ENCODE measurements at places on chromosomes 4 and X.
A peak's percentile ranks its signal among the peaks of the same experiment; 100 is the strongest.

DNA sequence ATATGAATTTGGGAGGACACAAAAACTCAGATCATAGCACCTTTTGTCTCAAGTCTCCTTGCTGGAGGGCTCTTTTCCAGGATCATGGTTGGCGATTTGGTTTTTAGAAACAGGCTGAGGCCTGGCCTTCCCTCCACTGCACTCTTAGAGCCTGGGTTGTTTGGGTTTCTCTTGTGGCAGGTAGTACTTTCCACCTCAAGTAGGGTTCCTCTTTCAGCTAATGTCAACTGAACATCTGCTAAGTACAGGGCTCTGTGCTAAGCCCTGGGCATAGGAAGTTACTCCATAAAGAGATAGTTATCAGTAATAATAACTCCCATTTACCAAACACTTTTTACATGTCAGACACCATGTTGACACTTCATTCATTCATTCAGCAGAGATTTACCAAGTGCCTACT, 28.2 kb upstream of the APLN start:
- DNase-seq, result peak; percentile 8

- DNase-seq, result no peak
These were observed 371.2 kb downstream of the SPRY1 start for GRCh38 chr4:123767806-123768205.

GRCh38 chr4:96993560-96993959, 1149.7 kb downstream of the STPG2 start:
- DNase-seq, result no peak

- DNase-seq, result peak; percentile 7
These were observed 14.5 kb upstream of the TXLNG start for GRCh38 chrX:16771483-16772398.

GRCh38 chrX:19381326-19381725, 37.6 kb downstream of the PDHA1 start:
- no peak for DNase-seq

DNA sequence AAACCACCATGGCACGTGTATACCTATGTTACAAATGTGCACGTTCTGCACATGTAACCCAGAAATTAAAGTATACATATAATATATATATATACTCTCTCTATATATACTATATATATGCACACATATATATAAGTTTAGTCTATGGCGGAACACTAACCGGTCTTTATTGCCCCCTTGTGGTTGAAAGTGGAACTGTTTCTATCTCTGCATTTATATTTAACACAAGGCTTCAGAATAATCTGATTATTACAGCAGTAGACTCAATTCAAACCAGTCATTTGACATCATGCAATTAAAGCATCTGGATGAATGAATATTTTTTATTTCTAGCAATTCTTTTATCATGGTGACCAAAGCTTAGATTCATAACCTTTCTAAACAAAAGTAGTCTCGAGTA, 14.6 kb downstream of the RAB9B start:
- peak; percentile 71 for DNase-seq

DNA sequence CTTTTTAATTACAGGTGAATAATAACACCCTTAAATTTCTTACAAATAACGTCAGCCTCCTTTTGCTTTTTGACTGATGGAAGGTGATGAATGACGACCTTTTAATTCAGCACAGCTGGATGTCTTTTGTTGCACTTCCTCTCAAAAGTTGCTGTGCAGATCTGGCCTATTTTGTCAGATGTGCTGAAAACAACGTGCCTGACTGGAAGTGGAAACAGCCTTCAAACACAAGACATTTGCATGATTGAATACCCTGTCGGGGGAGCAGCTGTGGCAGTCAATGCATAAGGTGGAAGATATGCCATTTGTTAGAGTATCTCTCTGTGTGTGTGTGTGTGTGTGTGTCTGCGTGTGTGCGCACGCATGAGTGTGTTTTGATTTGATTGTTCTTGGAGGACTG, 579.7 kb downstream of the SPRY1 start:
- peak; percentile 27 for DNase-seq

- no peak for DNase-seq
These were observed 4.7 kb upstream of the IL1RAPL1 start for GRCh38 chrX:28582511-28582910.

- no peak for DNase-seq
These were observed 38.4 kb downstream of the GRSF1 start for GRCh38 chr4:70801265-70801809.

DNA sequence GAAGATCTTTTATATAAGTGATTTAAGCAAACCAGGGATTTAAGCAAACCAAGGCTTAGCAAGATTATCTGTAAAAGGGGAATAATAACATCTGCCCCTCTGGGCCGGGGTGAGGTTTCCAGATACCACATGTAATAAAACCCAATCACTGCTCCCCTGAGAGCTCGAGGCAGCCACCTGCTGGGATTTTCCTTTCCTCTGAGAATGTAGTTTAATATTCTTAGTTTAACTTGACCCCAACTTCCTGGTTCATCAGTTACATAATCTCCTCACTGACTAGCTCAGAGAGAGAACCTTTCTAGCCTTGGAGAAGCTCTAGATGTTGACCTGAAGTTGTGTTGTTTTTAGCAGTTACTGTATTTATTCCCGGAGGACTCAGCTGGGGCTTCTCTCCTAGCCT, 322.4 kb downstream of the ARHGAP10 start:
- peak; percentile 45 for DNase-seq

DNA sequence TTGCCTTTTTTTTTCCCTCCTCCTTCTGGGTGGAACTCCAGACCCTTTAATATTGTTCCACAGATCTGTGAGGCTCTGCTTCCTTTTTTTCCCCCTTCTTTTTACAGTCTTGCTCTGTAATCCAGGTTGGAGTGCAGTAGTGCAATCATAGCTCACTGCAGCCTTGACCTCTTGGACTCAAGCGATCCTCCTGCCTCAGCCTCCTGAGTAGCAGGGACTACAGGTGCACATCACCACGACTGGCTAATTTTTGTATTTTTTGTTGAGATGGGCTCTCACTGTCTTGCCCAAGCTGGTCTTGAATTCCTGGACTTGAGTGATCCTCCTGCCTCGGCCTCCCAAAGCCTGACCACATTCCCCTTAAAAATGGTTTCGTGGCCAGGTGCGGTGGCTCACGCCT, 26.8 kb downstream of the NSD2 start:
- DNase-seq, result no peak
